H9 (cell line): ENCODE measurements at places on chromosomes 12 and 14. TPM values are rescaled to one million over a fixed set of nuclear protein-coding genes. Genes with fewer than 3 reads are reported as not detected.

DNA sequence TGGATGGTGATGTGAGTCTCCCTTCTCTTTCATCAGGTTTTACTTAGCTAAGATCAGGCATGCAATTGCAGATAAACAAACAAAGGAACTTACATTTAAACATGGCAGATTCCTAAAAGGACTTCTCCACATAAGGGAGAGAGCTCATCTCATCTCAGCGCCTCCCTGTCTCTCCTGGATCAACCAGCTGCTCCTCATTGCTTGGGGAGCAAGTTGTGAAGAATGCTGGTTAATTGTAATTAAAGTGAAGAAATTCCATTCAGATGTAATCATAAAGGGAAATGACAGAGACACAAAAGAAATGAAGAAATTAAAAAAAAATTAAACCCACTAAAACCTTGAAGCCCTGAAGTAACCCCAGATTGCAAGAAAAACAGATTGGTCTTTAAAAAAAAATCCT, 104.4 kb upstream of the DIO2 start:
- H3K27me3 ChIP-seq = no peaks in the 10 kb centered on the region
- H3K36me3 ChIP-seq = no peaks in the 10 kb centered on the region

DNA sequence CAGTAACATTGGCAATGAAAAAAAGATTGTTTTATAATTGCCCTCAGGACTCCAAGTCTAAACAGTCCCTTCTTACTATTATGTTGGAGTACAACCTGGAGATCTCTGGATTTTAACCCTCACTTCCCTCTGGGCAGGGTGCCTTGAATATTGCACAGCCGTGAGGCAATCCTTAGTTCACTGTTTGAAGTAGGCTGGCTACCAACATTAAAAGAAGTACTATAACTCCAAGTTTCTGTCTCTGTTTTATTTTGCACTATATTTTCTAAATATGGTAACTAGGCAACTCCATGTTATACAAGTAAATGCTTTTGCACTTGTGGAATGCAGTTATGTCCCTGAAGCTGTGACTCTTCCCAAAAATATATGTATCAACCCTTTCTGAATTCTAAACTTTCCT, 490.7 kb downstream of the EGLN3 start:
- no peak for DNase-seq
- no peaks in the 10 kb centered on the region for H3K27me3 ChIP-seq
- H3K4me1 ChIP-seq = no peaks in the 10 kb centered on the region

- no peak overlapping the region for H3K27ac ChIP-seq
- H3K4me3 ChIP-seq = no peak overlapping the region
- no peaks in the 10 kb centered on the region for H3K27me3 ChIP-seq
- no peaks in the 10 kb centered on the region for H3K36me3 ChIP-seq
- no peak for DNase-seq
- H3K4me1 ChIP-seq = no peaks in the 10 kb centered on the region
Observed at GRCh38 chr12:14995583-14996425, 23.0 kb downstream of the PDE6H start.

Gene CAPS2
- total RNA-seq = 3.9 and 4.3 TPM in 2 replicates

Gene ANG
- total RNA-seq = 3.2 and 3.8 TPM in 2 replicates

DNA sequence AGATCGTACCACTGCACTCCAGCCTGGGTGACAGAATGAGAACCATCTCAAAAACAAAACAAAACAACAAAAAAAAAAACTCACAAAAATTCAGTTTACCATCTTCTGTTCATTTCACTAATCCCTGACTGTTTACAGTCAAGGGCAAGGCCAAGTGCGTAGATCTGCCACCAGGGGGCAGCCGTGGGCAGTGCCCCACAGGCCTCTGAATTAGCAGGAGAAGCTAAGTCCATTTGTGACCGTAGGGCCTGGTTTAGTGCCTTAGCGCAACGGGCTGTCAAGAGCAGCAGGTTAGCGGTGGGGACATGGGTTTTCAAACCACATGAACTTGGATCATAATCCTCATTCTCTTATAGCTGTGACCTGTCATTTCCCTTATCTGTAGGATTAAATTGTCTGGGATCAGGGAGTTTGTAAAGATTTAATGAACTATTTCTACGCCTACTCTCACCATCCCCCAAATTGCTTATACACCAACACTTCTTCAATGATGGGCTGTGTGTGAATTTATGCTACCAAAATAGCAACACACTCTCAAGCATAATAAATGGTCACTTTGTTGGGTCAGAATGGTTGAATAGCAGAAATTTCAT, 49.0 kb downstream of the KCTD10 start:
- H3K36me3 ChIP-seq = no peaks in the 10 kb centered on the region
- no peaks in the 10 kb centered on the region for H3K27me3 ChIP-seq
- DNase-seq = peak; percentile 89
- H3K4me1 ChIP-seq = no peaks in the 10 kb centered on the region; the same call in 1 of the 2 replicates
- H3K27ac ChIP-seq = no peak overlapping the region
